ENCODE measurements at places on chromosomes 13 and 19. TPM values are rescaled to one million over a fixed set of nuclear protein-coding genes. Genes with fewer than 3 reads are reported as not detected.

The NCAN gene
- total RNA-seq = not detected

The IL11 gene
- total RNA-seq = 6.1 TPM

The ZNF534 gene
- total RNA-seq = not detected

The SHISA7 gene
- total RNA-seq = not detected

The CGB2 gene
- 0.49 TPM for total RNA-seq

The CDC37 gene
- total RNA-seq = 166 TPM

The GNA15 gene
- total RNA-seq = 110 TPM

The LAIR1 gene
- not detected for total RNA-seq

The KLF1 gene
- total RNA-seq = not detected

The NAA16 gene
- total RNA-seq = 7.9 TPM

The OR7C1 gene
- not detected for total RNA-seq

The NXNL1 gene
- total RNA-seq = not detected

All from airway epithelial cell (primary cell).